Small intestine (tissue), 16 donors: ENCODE measurements at places on chromosomes 12 and 14. TPM values are rescaled to one million over a fixed set of nuclear protein-coding genes. Genes with fewer than 3 reads are reported as not detected.
A peak's percentile ranks its signal among the peaks of the same experiment; 100 is the strongest.

Gene AREL1
- polyA plus RNA-seq, result 8.4 TPM

Gene KRT83
- not detected for polyA plus RNA-seq

DNA sequence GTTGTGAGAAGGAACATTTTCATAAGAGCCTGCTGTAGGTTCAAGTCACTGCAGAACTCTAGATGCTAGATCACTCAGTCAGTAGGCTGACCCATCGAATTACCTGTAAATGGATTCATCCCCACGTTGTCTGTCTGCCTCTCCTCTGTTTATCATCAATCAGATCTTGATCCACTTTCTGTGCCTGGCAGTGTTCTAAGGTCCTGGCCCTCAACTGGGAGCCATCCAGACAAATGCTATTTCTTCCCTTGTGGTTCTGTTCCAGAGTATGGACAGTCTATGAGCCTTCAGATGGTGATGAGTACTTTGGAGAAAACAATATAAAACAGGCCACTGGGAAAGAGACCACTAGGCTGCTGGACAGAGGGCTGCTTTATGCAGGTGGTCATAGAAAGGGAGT is 699.4 kb upstream of the TMEM132C start:
- no peak overlapping the region for H3K27ac ChIP-seq
- H3K36me3 ChIP-seq, result no peaks in the 10 kb centered on the region
- H3K4me1 ChIP-seq, result no peaks in the 10 kb centered on the region

DNA sequence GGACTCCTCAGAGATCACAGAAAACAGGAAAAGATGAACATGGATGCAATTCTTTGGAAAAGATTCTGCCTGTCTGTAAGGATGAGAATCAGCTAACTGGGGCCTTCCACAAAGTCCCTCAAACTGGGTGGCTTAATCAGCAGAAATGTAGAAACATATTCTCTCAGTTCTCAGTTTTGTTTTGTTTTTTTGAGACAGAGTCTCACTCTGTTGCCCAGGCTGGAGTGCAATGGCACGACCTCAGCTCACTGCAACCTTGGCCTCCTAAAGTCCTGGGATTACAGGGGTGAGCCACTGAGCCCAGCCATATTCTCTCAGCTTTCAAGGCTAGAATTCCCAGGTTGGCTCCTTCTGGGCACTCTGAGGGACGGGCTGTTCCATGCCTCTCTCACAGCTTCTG is 38.2 kb upstream of the CLIP1 start:
- H3K4me1 ChIP-seq, result no peaks in the 10 kb centered on the region
- no peak overlapping the region for H3K27ac ChIP-seq
- H3K4me3 ChIP-seq, result no peak overlapping the region
- H3K27me3 ChIP-seq, result no peaks in the 10 kb centered on the region
- DNase-seq, result no peak

GRCh38 chr14:75277008-75277814 is 1.4 kb upstream of the FOS start:
- DNase-seq, result peak; percentile 87
- peaks cover 5% of the 10 kb centered on the region for H3K27me3 ChIP-seq
- peaks cover 4% of the 10 kb centered on the region for H3K36me3 ChIP-seq

Gene AQP6
- not detected for polyA plus RNA-seq
